ENCODE measurements at places on chromosomes 1 and 21. TPM values are rescaled to one million over a fixed set of nuclear protein-coding genes. Genes with fewer than 3 reads are reported as not detected.
A peak's percentile ranks its signal among the peaks of the same experiment; 100 is the strongest.

The RNPC3 gene
- 22.1 TPM for polyA plus RNA-seq

The LEFTY1 gene
- 1.8 TPM for polyA plus RNA-seq

The FCAMR gene
- polyA plus RNA-seq: not detected

The NBPF10 gene
- polyA plus RNA-seq: 0.40 TPM

The A3GALT2 gene
- polyA plus RNA-seq: not detected

- H3K27me3 ChIP-seq: no peaks in the 10 kb centered on the region
- H3K4me3 ChIP-seq: no peak overlapping the region
- no peaks in the 10 kb centered on the region for H3K4me1 ChIP-seq
- DNase-seq: no peak
- H3K36me3 ChIP-seq: no peaks in the 10 kb centered on the region
- no peak overlapping the region for H3K27ac ChIP-seq
These were observed 7.1 kb upstream of the IL12RB2 start for GRCh38 chr1:67300561-67300960.

DNA sequence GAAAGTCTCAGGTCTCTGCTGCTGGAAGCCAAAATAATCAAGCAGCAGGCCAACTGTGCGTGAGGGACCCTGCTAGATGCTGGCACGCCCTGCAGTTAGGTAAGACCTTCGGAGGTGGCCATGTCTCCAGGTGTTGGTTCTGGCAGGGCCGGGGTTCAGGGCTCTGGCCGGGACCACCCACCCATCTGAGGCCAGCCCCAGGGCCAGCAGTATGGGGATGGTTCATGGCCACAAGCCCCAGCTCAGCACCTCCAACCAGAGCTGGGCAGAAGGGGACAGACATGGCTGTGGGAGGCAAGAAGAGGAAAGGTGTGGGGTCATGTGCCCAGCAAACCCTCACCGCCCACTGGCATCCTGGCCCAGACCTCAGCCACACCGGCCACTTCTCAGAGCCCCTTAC, 23.3 kb downstream of the LRP8 start:
- no peaks in the 10 kb centered on the region for H3K27me3 ChIP-seq
- no peak overlapping the region for H3K27ac ChIP-seq
- no peak for DNase-seq
- H3K36me3 ChIP-seq: peaks cover 1% of the 10 kb centered on the region
- no peaks in the 10 kb centered on the region for H3K4me1 ChIP-seq
- H3K4me3 ChIP-seq: no peak overlapping the region

GRCh38 chr1:38609166-38610025, 250.2 kb downstream of the RRAGC start:
- H3K27me3 ChIP-seq: 0 out of 3 replicates have a peak, but pooled peaks cover 6% of the 10 kb centered on the region
- H3K4me3 ChIP-seq: no peak overlapping the region
- no peaks in the 10 kb centered on the region for H3K36me3 ChIP-seq
- no peak for DNase-seq

DNA sequence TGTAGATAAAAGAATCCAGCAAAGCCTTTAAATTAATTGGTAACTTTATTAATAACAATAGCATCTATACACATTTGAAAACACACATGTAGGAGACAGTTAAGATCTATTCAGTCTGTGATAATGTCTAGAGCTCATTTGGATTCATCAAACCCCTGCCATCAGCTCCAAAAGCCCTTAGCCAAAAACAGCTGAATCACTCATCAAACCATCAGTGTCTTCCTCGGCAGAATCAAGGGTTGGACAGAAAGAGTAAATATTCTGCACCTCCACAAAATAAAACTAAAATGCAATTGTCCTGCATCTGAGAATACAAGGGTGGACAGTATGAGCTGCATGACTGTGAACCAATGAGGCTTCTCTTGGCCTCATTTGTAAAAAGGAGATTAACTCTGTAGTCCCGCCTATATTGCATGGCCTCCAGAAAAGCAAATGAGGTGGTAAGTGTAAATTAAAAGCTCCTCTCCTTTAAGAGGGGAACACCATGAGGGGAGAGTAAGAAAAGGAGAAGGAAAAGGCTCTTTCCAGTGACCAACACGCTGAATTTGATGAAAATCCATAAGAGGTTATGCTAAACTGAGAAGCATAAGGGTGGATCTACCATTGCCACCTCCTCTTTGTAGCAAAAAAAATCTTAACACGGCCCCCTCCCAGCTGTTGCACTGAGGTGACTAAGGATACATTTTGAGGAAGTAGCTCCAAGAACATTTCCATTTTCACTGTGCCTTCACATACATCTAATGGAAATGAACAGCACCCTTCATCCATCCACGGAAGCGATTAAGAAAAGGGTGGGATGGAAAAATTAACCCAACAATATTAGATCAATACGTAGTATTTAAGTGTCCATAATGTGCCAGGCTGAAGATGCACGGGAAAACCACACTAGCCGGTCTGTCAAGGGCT, 14.7 kb upstream of the BOLA1 start:
- peak overlapping the region; percentile 64 for H3K4me3 ChIP-seq
- no peaks in the 10 kb centered on the region for H3K36me3 ChIP-seq
- H3K27me3 ChIP-seq: no peaks in the 10 kb centered on the region
- peak overlapping the region; percentile 95 for H3K27ac ChIP-seq

GRCh38 chr1:226076378-226076777, 13.9 kb downstream of the H3-3A start:
- H3K27ac ChIP-seq: no peak overlapping the region
- no peaks in the 10 kb centered on the region for H3K4me1 ChIP-seq
- no peaks in the 10 kb centered on the region for H3K27me3 ChIP-seq
- H3K36me3 ChIP-seq: peaks cover 16% of the 10 kb centered on the region

DNA sequence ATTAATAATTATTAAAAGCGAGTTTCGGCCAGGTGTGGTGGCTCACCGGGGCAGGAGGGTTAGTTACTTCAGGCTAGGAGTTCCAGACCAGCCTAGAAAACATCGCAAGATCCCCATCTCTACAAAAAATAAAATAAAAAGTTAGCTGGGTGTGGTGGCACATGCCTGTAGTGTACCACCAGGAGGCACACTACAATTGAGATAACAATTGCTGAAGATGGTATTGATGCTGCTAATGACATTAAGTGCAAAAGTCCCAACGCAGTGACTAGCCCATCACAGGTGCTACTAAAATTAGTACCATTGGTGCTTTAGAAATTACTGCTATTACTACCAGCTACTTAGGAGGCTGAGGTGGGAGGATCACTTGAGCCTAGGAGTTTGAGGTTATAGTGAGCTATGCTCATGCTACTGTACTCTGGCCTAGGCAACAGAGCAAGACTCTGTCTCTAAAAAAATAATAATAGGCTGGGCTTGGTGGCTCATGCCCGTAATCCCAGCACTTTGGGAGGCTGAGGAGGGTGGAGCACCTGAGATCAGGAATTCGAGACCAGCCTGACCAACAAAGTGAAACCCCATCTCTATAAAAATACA, 156.6 kb downstream of the GREM2 start:
- H3K27ac ChIP-seq: no peak overlapping the region
- peaks cover 6% of the 10 kb centered on the region for H3K4me1 ChIP-seq
- no peaks in the 10 kb centered on the region for H3K36me3 ChIP-seq
- H3K27me3 ChIP-seq: no peaks in the 10 kb centered on the region
- H3K4me3 ChIP-seq: no peak overlapping the region

- no peak overlapping the region for H3K27ac ChIP-seq
- no peaks in the 10 kb centered on the region for H3K27me3 ChIP-seq
- H3K4me3 ChIP-seq: no peak overlapping the region
- H3K4me1 ChIP-seq: no peaks in the 10 kb centered on the region
- no peak for DNase-seq
These were observed 43.2 kb upstream of the BACE2 start for GRCh38 chr21:41124641-41125201.

DNA sequence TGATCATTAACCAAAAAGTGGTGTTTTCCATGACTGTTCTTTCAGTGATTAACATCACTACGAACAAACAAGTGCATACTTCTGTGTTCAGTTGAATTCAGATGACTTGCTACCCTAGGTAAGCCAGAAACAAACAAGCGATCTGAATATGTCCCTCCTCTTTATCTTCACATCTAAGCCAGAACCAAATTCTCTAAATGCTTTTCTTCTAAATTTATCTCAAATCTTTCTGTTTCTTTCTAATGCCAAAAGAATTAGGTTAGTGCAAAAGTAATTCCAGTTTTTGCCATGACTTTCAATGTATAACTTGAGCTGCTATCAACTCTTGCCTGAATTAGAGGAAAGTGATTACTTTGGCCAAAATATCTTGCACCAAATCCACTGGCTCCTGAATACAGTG, 481.2 kb downstream of the COL11A1 start:
- no peaks in the 10 kb centered on the region for H3K27me3 ChIP-seq
- no peaks in the 10 kb centered on the region for H3K4me1 ChIP-seq
- no peaks in the 10 kb centered on the region for H3K36me3 ChIP-seq

DNA sequence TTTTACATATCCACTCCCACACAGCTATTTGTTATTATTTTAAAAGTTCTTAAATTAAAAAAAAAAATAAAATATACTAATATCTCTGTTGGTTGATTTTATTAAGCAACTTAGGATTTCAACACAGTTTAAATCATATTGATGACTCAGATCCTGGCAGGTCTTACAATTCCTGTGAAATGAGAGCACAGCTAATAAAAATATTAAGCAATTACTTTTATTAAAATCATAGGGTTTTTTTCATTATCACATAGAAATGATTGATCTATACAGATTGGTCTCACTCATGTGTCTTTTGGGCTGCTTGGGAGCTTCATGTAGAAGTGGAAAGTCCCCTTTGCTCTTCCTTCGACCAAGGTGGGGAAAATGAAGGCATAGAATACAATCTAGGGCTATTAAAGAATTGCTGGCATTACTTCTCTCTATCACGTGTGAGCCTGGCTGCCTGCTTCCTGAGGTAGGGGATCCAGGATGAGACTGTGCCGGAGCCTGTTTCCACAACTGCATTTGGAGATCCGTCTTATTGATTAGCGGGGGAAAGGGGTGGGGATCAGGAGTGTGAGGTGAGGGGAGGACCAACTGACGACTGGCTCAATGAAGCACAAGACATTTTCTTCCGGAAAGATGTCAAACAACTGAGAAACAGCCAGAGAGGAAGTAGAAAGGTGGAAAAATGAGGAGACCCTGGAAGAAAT, 858.0 kb downstream of the USP25 start:
- no peak for DNase-seq
- peaks cover 9% of the 10 kb centered on the region for H3K4me1 ChIP-seq
- no peaks in the 10 kb centered on the region for H3K36me3 ChIP-seq
- no peaks in the 10 kb centered on the region for H3K27me3 ChIP-seq

GRCh38 chr1:78122389-78122788, 76.6 kb downstream of the GIPC2 start:
- no peaks in the 10 kb centered on the region for H3K27me3 ChIP-seq
- no peaks in the 10 kb centered on the region for H3K4me1 ChIP-seq
- no peak for DNase-seq
- no peaks in the 10 kb centered on the region for H3K36me3 ChIP-seq

- no peak for DNase-seq
- H3K27ac ChIP-seq: no peak overlapping the region
- H3K4me1 ChIP-seq: no peaks in the 10 kb centered on the region
- H3K27me3 ChIP-seq: peaks cover 29% of the 10 kb centered on the region
- H3K4me3 ChIP-seq: no peak overlapping the region
- H3K36me3 ChIP-seq: no peaks in the 10 kb centered on the region
These were observed 53.3 kb downstream of the TAS1R2 start for GRCh38 chr1:18805925-18806849.

DNA sequence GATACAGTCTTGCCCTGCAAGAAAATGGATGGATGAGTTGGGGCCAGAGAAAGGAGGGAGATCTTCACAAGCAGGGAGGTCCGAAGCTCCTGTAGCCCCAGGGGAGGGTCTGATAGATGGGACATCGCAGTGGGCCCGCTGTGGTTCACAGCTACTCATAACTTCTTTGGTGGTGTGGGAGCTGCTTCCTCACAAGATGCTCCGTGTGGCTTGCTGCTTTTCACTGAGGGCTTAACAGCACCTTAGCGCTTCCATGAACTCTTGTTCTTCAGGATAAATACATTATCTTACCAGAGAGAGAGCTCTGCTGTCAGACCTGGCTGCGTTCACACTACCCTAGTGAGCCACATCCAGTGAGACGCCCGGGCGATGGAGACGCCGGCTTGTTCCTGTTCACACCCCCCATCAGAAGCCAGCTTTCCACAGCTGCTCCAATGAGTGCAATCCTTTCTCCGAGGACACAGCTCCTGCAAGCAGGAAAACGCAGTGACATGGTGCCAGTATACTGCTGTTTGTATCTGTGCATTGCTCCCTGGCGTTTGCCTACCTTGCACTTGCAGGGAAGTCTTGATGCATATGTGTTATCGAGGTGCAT, 599.8 kb downstream of the AJAP1 start:
- no peaks in the 10 kb centered on the region for H3K4me1 ChIP-seq
- no peaks in the 10 kb centered on the region for H3K36me3 ChIP-seq
- no peak for DNase-seq
- no peak overlapping the region for H3K27ac ChIP-seq
- H3K4me3 ChIP-seq: no peak overlapping the region

DNA sequence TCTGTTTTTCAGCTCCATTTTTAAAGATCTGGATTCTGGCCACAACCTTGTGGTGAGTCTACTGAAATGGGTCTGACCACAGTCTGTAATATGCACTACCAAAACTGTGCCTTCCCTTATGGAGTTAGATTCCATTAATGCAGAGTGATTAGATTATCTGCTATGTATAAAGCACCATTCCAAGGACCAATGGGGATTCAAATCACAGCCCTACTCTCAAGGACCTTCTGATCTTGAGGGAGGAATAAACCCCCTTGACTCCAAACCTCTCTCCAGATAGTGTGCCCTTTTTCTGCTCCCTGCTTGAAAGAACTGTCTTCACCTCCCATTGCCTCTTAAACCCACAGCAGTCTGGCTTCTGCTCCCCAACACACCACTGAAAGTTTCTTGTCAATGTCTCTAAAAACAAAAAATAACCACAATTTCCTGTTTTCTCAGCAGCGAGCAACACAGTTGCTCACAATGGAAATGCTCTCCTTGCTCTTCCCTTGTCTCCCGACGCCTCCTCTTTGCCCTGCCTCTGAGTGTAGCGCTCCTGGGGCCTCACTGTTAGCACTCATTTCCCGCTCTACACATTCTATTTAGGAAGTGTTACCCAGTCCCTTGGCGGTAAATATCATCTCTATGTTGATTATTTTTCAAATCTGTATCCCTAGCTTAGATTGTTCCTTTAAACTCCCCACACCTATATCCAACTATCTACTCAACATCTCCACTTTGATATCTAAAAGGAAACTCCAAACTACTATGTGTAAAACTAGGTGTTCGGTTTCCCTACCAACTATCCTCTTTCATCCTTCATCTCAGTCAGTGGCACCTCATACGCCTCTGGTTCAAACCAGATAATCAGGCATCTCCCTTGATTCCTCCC, 13.6 kb downstream of the PCNX2 start:
- H3K4me1 ChIP-seq: no peaks in the 10 kb centered on the region
- H3K36me3 ChIP-seq: no peaks in the 10 kb centered on the region
- H3K4me3 ChIP-seq: no peak overlapping the region

- H3K27ac ChIP-seq: peak overlapping the region; percentile 93
- DNase-seq: no peak
- H3K36me3 ChIP-seq: peaks cover 7% of the 10 kb centered on the region
- H3K4me1 ChIP-seq: peaks cover 61% of the 10 kb centered on the region
These were observed 391 bp downstream of the AGT start for GRCh38 chr1:230713547-230713914.

All from HepG2 (cell line).